AML-193 (cell line): ENCODE measurements at places on chromosomes 3 and 15.
A peak's percentile ranks its signal among the peaks of the same experiment; 100 is the strongest.

GRCh38 chr3:155682426-155683343 lies 62.2 kb downstream of the PLCH1 start:
- DNase-seq = peak; percentile 65

DNA sequence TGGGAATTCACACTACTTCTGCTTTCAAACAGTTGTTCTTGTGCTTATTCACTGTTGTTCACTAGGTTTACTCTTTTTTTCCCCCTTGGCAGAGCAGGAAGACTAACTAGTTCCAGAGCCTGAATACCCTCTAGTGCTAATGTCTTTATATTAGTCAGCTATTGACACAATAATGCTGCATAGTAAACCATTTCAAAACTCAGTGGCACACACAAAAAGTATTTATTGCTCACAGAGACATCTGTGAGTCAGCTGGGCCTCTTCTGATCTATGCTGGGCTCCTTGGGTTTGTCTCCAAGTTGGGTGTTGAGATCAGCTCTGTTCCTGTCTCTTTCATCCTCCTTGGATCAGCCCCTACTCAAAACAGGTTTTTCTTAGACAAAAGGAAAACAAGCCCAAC lies 51.1 kb downstream of the RSRC1 start:
- no peak for DNase-seq

GRCh38 chr3:141686466-141687291 lies 51.4 kb upstream of the RNF7 start:
- no peak for DNase-seq

- DNase-seq = no peak
These were observed 166.2 kb downstream of the CHL1 start for GRCh38 chr3:362681-363338.

DNA sequence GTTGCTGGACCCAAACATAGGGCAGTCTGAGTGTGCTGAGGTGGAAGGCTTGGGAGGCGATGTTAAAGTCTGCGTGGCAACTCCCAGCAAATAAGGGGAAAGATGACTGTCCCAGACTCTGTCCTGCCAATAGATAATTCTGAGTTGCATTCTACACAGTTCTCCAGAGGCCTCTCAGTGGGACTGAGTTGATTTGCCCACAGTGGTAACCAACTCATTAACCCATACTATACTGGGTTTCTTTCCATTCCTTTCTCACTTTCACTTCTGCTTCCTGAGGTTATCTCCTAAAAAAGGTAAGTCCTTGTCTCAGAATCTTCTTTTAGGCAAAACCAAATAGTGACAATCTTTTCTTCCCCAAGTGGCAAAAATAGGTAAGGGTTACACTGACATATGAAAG lies 549.9 kb upstream of the DPPA4 start:
- DNase-seq = no peak

- peak; percentile 96 for DNase-seq
These were observed at the start of gene GCSAM for GRCh38 chr3:112132975-112133448. GCSAM (minus strand) TSS chr3:112133248; CDS start chr3:112133120, 128 bp downstream.

GRCh38 chr3:38618343-38618742 lies 31.1 kb downstream of the SCN5A start:
- DNase-seq = no peak

GRCh38 chr3:169952045-169952444 lies 14.6 kb upstream of the SEC62 start:
- DNase-seq = peak; percentile 89

DNA sequence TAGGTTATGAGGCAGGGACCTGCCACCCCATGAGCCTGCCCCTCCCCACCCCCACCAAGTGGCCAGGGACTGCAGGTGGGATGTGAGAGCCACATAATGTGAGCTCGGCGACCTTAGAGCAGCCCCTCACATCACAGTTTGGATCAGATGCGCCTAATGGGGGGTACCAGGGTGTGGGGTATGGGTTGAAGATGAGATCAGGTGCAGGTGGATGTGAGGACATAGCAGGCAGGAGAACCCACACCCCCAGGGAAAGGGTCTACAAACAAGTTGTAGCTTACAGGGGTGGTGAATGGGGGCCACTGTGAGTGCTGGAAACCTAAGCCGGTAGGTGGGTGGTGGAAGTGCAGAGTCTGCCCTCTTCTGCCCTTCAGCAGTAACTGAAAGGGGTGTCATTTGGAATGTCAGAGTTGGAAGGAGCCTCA lies 94.0 kb downstream of the CORO2B start:
- no peak for DNase-seq
